ENCODE measurements at places on chromosomes 5 and 9. TPM values are rescaled to one million over a fixed set of nuclear protein-coding genes. Genes with fewer than 3 reads are reported as not detected.

Gene OBP2B
- total RNA-seq, result not detected

- H3K4me3 ChIP-seq, result no peak overlapping the region
- no peaks in the 10 kb centered on the region for H3K27me3 ChIP-seq
- no peaks in the 10 kb centered on the region for H3K36me3 ChIP-seq
- DNase-seq, result no peak
- H3K4me1 ChIP-seq, result no peaks in the 10 kb centered on the region
Measured at GRCh38 chr5:101338226-101338625, 435.1 kb upstream of the ST8SIA4 start.

DNA sequence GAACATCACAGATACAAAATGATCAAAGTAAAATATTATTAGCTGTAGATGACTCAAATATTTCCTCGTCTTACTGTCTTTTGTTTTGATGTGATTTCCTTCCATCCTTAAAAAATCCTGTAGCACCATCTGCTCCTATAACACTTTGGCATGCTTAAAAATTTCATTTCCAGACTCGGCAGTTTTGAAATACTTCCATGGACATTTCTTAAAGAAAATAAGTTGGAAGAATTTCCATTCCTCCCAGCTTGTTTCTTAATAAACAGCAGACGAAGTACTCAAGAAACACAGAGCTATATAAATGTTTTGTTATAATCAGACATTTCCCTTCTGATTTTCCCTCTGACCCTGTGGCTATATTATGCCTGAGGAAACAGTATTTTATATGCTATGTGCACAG, 41.2 kb upstream of the SVEP1 start:
- H3K27me3 ChIP-seq, result no peaks in the 10 kb centered on the region
- no peaks in the 10 kb centered on the region for H3K4me1 ChIP-seq
- H3K36me3 ChIP-seq, result no peaks in the 10 kb centered on the region
- no peak overlapping the region for H3K4me3 ChIP-seq
- no peak overlapping the region for H3K27ac ChIP-seq

DNA sequence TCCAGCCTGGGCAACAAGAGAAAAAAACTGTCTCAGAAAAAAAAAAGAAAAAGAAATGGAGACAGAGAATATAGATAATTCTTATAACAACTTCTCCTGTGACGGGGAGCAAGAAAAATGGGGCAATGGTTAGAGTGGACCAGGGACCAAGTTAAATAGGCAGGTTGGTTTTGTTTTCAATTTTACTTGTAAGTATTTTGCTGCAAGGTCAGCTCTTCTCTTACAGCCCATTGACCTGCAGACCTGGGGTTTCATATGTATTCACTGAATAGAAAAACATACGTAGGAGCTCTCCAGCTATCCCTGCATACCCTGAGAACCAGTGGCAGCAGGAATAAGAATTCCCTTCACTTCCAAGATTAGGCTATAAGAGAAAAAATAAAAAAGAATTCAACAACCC, 29.2 kb upstream of the IL13 start:
- H3K36me3 ChIP-seq, result no peaks in the 10 kb centered on the region
- H3K4me3 ChIP-seq, result no peak overlapping the region
- DNase-seq, result no peak

- DNase-seq, result no peak
- no peaks in the 10 kb centered on the region for H3K4me1 ChIP-seq
- H3K4me3 ChIP-seq, result no peak overlapping the region
- H3K27me3 ChIP-seq, result no peaks in the 10 kb centered on the region
Measured at GRCh38 chr5:9251379-9251980, 294.4 kb downstream of the SEMA5A start.

- no peak overlapping the region for H3K4me3 ChIP-seq
- H3K4me1 ChIP-seq, result no peaks in the 10 kb centered on the region
- DNase-seq, result no peak
- no peaks in the 10 kb centered on the region for H3K36me3 ChIP-seq
Measured at GRCh38 chr9:102054811-102055210, 316.4 kb upstream of the GRIN3A start.

DNA sequence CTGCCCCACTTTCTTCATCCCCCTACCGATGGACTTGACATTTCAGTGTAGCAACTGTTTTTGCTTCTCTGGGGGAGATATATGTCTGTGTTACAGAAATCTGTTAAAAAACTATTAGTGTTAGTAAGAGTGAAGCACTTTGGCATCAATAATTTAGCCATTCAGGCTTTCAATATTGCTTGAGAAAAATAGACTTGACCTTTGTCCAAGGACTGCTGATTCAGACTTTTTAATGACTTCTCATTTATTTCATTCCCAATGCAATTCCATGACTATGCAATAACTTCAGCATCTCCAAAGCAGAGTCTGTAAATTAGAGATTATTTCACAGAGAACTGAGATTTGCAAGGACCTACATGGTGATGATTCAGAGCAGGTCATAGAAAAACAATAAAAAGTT, 104.1 kb upstream of the SPEF2 start:
- H3K4me3 ChIP-seq, result no peak overlapping the region
- no peak for DNase-seq
- no peaks in the 10 kb centered on the region for H3K4me1 ChIP-seq
- H3K27me3 ChIP-seq, result no peaks in the 10 kb centered on the region

Data from vagina (tissue), 2 donors.